ENCODE measurements at places on chromosomes 1 and 21.

GRCh38 chr1:91724644-91725043 lies 161.3 kb downstream of the TGFBR3 start:
- H3K4me1 ChIP-seq, result no peaks in the 10 kb centered on the region
- no peaks in the 10 kb centered on the region for H3K36me3 ChIP-seq
- no peak overlapping the region for H3K27ac ChIP-seq
- DNase-seq, result no peak
- H3K4me3 ChIP-seq, result no peak overlapping the region

- H3K27me3 ChIP-seq, result peaks cover 15% of the 10 kb centered on the region
- H3K4me3 ChIP-seq, result no peak overlapping the region
- H3K27ac ChIP-seq, result no peak overlapping the region
Observed at GRCh38 chr1:202192770-202193613, 607 bp upstream of the LGR6 start.

DNA sequence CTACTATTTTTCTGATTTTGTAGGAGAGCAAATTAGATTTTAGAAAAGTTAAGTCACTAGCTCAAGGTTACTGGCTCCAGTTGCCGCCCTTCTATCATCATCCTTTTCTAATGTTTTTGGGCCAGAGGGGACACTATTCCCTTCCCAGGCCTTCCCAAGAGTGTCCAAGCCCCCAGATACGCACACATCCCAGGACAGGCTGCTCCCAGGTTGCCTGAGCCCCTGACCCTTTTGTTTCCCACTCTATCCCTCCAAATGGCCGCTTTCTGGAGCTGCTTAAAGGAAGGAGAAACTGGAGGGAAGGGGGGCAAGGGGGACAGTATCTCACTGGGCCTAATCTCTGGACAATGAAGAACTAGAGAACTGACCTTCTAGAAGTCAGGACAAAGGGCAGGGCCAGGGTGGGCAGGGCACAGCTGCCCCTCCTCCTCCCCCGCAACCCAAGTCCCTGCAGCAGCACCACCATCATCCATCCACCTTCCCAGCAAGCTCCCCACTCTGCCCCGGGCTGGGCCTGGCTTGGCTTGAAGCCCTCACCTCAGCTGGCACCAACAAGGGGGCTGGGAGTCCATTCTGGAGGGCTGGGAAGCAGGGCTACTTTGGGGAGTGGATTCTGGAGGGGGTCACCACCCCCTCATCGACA lies 1.1 kb upstream of the MAP7D1 start:
- H3K4me1 ChIP-seq, result peaks cover 28% of the 10 kb centered on the region
- no peaks in the 10 kb centered on the region for H3K36me3 ChIP-seq
- peak overlapping the region; percentile 93 for H3K4me3 ChIP-seq

DNA sequence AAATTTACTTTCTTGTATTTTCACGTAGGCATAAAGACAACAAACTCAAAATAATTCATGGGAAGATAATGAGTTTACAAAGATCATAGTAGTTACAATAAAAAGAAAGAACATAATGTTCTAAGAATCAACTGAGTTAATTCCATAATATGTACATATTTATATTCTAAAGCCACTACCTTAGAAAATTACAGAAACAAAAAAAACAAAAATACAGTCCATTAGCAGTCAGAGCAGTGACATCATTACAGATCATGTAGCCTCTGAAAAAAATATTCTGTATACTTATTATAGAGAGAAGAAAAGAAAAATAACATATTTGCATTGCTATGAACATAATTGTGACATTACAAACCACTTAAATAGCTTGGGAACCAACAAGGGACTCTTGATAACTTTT lies 360.1 kb upstream of the RGS18 start:
- H3K27ac ChIP-seq, result no peak overlapping the region
- H3K4me1 ChIP-seq, result no peaks in the 10 kb centered on the region
- no peaks in the 10 kb centered on the region for H3K27me3 ChIP-seq
- DNase-seq, result no peak
- no peak overlapping the region for H3K4me3 ChIP-seq

DNA sequence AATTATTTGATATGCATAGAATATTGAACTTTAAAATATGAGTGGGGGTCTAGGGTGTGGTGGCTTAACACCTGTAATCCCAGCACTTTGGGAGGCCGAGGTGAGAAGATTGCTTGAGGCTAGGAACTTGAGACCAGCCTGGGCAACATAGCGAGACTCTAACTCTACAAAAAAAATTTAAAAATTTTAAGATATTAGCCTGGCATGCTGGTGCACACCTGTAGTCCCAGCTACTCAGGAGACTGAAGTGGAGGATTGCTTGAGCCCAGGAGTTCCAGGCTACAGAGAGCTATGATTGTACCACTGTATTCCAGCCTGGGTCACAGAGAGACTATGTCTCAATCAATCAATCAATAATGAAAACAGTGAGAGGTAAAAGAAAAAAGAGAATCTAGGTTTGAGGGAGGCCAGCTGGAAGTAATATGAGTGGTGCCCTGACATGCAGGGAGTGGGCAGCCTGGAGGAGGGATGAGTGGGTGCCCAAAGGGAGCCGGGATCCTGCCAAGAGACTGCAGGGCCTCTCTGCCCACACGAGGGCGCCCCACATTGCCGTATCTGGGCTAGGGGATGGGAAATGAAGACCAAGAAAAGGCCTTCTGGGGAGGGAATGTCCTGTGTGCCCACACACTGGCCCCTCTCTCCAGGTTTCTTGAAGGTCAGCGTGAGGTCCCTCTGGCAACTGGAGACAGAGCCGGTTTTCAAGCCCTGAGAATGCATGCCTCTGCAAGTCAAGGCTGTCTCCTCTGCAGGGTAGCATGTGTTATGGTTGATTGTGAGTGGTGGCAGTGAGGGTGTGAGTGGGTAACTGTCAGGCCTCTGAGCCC lies 93.9 kb upstream of the PPM1J start:
- peak; percentile 85 for DNase-seq
- no peak overlapping the region for H3K4me3 ChIP-seq
- H3K4me1 ChIP-seq, result peaks cover 3% of the 10 kb centered on the region
- no peaks in the 10 kb centered on the region for H3K27me3 ChIP-seq
- no peak overlapping the region for H3K27ac ChIP-seq
- H3K36me3 ChIP-seq, result no peaks in the 10 kb centered on the region

- no peaks in the 10 kb centered on the region for H3K36me3 ChIP-seq
- DNase-seq, result no peak
- no peaks in the 10 kb centered on the region for H3K27me3 ChIP-seq
- H3K27ac ChIP-seq, result no peak overlapping the region
Observed at GRCh38 chr1:171911506-171911905, 70.2 kb downstream of the DNM3 start.

DNA sequence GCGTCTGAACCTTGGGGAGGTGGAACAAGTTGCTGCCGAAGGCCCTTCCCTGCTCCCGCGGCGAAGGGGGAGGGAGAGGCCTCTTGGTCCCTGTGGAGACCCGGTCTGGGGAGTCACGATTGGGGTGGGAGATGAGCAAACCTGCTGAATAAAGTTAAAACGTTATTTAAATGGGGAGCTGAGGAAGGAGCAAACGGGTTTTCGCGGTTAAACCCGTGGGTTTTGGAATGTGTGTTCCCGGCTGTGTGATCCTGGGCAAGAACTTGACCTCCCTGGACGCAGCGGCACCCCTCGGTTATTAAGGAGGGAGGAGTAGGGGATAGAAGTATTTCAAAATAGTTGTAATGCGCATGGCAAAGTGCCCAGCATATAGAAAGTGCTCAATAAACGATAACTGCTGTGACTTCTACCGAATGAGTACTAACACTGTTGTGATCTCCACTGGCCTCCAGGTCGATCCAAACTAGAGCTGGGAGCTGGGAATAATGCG lies 3.4 kb downstream of the FAM110D start:
- H3K27me3 ChIP-seq, result no peaks in the 10 kb centered on the region
- H3K4me3 ChIP-seq, result peak overlapping the region; percentile 36
- H3K27ac ChIP-seq, result no peak overlapping the region
- H3K36me3 ChIP-seq, result no peaks in the 10 kb centered on the region
- peaks cover 6% of the 10 kb centered on the region for H3K4me1 ChIP-seq
- DNase-seq, result no peak

- no peak overlapping the region for H3K27ac ChIP-seq
- no peaks in the 10 kb centered on the region for H3K27me3 ChIP-seq
- DNase-seq, result peak; percentile 24
- H3K4me3 ChIP-seq, result no peak overlapping the region
Observed at GRCh38 chr1:202274611-202275010, 67.1 kb downstream of the UBE2T start.

DNA sequence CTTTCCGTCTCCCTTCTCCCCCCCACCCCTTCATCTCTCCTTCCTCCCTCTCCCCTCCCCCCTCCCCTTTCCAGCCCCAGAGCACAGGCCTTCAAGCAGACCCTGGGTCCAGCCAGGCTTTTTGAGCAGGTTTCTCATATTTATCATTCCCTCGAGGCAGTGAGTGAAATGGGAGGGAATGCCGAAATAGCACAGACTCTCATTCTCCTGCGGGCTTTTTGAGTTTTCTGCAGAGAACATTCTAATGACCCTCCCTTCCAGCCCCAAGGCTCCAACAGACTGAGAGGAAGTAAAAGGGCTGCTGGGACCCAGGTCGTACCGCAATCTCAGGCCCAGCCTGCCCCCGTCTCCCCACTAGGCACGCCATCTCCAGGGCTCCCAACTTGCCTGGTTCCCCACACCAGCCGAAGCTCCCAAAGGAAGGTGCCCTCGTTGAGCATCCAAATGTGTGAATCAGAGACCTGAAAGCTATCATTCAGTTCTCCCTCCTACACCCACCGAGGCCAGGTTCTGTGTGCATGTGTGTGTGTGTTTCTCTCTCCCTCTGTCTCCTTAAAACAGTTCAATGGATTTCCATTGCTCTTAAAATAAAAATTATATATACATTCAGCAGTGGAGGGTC lies 22.3 kb downstream of the ACTA1 start:
- no peak overlapping the region for H3K27ac ChIP-seq
- peaks cover 10% of the 10 kb centered on the region for H3K27me3 ChIP-seq
- peaks cover 9% of the 10 kb centered on the region for H3K4me1 ChIP-seq
- DNase-seq, result no peak
- no peak overlapping the region for H3K4me3 ChIP-seq
- H3K36me3 ChIP-seq, result no peaks in the 10 kb centered on the region

DNA sequence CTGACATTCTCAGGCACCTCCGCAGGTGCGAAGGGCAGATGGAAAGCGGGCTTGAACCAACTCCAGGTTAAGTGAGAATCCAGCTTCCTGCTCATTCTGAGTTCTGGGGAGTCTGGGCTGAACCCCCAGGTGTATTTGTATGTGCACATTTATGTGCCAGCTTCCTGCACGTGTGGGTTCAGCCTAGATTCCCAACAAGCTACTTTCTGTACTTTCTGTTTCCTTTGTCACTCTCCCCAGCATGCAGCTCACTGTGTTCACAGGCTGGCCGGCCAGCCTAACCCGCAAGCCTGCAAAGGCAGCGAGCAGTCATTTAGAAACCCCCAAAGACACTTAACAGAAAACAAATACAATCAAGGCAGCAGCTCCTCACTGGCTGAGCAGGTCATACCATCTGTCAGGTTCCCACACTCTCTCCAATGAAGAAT lies 1.3 kb upstream of the IL19 start:
- no peak for DNase-seq
- no peaks in the 10 kb centered on the region for H3K27me3 ChIP-seq
- H3K4me3 ChIP-seq, result no peak overlapping the region
- no peaks in the 10 kb centered on the region for H3K36me3 ChIP-seq
- no peaks in the 10 kb centered on the region for H3K4me1 ChIP-seq

GRCh38 chr1:172708452-172708851 lies 49.5 kb downstream of the FASLG start:
- no peak overlapping the region for H3K4me3 ChIP-seq
- no peaks in the 10 kb centered on the region for H3K27me3 ChIP-seq
- H3K36me3 ChIP-seq, result no peaks in the 10 kb centered on the region

DNA sequence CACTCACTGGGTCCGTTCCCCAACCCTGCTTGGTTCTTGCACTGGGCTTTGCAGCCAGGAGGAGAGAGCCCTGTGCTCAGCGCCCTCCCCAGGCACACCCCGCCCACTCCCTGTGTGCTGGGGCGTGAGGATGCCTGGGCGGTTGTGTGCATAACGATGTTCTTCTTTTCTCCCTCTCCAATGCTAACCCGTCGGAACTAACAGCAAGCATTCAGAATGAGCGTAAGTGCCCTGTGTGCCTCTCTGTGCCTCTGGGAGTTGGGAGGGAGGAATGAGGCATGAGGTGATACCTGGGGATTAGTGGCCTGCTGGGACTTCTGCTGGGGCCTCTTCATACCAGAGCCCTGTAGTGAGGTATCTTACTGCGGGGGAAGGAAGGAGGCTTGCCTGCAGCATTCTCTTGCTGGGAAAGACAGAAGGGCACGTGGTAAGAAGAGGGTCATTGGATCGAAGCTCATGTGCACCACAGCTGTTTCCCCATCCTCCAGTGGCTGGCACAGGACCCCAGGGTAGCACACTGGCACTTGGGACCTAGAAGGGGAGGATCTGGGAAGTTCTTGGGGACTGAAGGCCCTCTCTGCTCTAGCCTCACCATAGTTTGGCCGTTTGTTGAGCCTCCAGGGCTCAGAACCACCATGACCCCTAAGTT lies 79.8 kb downstream of the NFASC start:
- H3K4me1 ChIP-seq, result no peaks in the 10 kb centered on the region
- DNase-seq, result no peak
- no peak overlapping the region for H3K4me3 ChIP-seq
- H3K27ac ChIP-seq, result no peak overlapping the region
- no peaks in the 10 kb centered on the region for H3K27me3 ChIP-seq

DNA sequence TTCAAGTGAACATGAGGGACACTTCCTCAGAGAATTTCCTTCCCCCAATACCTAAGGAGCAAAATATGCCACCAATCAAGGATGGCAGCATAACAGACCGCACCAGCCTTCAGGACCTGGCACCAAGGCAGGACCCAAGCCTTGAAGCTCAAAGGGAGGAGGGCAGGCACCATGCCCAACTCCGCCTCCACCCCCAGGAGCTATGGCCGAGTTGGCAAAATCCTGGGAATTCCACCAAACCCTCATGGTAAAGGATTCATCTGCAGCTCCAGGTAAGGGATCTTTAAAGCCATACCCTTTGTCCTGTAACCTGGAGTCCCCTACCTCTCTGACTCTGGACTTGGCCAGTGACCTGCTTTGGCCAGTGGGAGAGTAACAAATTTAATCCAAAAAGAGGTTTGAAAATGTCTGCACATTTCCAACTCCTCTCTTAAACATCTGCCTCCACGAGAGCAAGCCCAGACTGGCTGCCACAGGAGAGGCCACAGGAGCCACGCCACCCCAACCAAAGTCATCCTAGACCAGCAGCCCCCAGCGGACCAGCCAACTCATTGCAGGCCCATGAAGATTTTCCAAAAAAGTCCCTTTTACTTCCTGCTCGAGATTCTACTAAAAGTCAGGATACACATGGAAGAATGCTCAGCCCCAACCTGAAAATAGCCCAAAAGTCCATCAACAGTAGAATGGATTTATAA lies 41.9 kb downstream of the NPHP4 start:
- H3K27ac ChIP-seq, result no peak overlapping the region
- no peaks in the 10 kb centered on the region for H3K27me3 ChIP-seq
- H3K4me1 ChIP-seq, result no peaks in the 10 kb centered on the region
- DNase-seq, result no peak
